Hindlimb muscle (tissue), 1 donor: ENCODE measurements at places on chromosomes 4 and X. TPM values are rescaled to one million over a fixed set of nuclear protein-coding genes. Genes with fewer than 3 reads are reported as not detected.
A peak's percentile ranks its signal among the peaks of the same experiment; 100 is the strongest.

DNA sequence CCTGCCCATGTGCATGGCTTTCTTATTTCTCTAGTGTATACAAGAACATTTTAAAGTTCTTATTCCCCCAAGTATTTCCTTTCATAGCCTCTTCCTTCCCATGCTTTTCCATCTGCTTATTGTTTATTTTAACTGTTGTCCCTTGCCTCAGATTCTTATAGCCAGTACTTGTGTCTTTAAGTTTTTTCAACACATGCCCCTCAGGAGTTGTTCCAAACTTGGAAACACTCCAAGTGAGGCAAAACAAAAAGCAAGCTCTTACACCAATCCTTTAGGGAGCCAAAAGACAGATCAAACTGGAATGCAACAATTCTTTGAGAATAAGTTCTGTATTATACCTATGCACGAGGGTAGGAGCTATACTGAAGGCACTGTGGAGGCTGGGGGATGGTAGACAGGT is 222.0 kb upstream of the STK26 start:
- DNase-seq: no peak

- DNase-seq: no peak
These were observed 5.1 kb downstream of the SETD7 start for GRCh38 chr4:139550724-139551429.

DNA sequence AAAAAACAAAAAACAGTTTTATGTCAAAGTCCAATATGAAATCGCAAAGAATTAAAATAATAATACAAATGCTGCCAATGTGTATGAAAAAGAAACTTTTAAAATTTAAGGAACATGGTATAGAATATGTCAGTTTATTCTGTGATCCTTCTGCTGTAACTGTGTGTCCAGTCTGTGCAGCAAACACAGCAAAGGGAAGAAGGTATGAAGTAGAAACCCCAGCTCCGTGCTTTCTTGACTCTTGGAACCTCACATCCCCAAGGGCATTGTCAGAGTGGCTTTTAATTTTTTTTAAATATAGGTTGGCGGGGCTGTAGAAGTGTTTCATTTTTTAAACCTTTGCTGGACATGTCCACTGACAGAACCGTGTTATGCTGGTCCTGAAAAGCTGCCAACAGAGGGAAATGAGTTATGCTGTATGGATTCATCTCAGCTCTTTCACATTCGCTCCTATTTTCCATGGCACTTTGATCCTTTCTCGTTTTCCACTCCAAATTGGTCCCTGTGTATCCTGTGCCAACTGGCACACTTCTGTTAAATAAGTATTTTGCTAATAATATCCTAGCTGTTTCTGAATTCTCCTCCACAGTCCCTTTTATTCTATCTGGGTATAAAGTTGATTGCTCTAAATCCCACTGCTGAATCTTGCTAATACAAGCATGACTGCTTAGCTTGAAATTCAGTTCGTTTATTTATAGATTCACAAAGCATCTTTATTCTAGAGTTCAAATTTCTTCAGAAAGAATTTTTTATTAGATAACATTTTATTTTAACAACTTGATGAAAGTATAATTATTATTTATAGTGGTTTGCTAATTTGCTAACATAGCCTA is 127.0 kb upstream of the DDIT4L start:
- peak; percentile 66 for DNase-seq

GRCh38 chr4:113026556-113026955 is 22.9 kb upstream of the ANK2 start:
- no peak for DNase-seq

DNA sequence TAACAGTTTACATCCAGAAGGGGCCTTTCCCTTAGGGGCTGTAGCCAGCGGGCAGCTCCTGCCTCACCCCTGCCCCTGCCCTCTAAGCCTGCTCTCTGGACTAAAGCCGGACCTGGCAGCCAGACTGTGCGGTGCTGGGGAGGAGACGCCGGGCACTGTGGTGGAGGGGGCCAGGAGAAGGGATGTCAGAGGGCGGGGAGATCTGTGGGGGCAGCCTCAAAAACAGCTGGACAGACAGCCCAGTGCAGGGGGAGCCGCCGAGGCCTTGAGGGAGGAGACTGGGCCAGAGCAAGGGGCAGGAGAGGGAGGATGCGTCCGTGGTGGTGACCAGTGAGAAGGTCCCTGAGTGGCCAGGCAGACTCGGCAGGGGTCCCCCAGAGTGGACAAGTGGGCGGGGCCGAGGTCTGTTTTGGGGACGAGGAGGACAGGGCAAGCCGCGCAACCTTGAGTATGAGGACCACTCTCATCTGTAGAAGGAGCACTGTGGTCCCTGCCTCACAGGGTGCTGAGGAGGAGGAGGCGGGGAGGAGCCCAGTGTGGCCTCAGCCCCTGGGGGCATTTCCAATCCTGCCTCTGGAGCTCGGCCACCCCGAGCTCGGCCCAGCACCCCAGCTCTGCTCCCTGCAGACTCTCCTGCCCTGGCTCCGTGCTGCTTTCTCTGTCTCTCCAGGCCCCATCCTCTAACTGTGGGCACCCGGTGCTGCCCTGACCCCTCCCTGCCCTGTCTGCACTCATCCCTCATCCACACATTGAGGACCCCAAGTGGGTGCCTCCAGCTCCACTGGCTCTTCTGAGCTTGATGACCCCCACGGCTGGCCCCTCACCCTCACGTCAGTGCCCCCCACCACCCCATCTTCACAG is 59.2 kb upstream of the NKX1-1 start:
- no peak for DNase-seq

GRCh38 chr4:62709618-62710252 is 1509.6 kb downstream of the ADGRL3 start:
- peak; percentile 45 for DNase-seq

GRCh38 chr4:184392316-184392715 is 82.0 kb downstream of the IRF2 start:
- no peak for DNase-seq

- no peak for DNase-seq
These were observed 25.2 kb upstream of the G3BP2 start for GRCh38 chr4:75698162-75698962.

GRCh38 chr4:107018344-107018735 is 17.8 kb downstream of the DKK2 start:
- no peak for DNase-seq

- peak; percentile 12 for DNase-seq
These were observed 1.2 kb downstream of the RAB33B start for GRCh38 chr4:139455126-139455538.

DNA sequence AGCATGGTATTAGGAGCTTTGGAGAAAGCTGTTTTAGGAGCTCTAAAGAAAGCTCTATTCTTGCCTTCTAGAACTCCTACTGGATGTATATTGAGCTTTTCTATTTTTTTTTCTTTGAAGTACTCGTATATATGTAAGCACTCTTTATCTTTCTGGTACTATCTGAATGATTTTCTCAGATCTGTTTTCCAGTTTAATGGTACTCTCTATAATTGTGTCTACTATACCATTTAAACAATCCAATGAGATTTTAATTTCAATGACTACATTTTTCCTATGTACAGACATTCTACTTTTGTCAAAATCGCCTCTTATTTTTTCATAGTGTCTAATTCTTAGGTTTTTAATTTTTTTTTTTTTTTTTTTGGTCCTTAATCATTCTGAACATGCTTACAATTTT is 328.1 kb downstream of the DCTD start:
- no peak for DNase-seq

DNA sequence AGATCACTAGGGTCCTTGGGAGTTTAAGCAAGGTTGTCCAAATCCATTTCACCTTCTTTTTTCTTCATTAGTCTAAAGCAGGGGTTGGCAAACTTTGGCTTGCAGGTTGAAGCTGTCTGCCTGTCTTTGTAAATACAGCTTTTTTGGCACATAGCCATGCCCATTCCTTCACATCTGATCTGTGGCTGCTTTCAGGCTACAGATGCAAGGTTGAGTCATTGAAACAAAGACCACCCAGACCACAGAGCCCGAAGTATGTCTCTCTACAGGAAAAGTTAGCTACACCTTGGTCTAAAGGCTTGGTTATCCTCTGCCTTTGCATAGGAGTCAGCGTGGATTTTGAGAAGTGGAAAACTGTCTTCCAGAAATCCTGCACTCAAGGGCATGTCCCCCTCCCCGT is 238.1 kb upstream of the STS start:
- DNase-seq: no peak

GRCh38 chr4:90852237-90852636 is 725.0 kb downstream of the CCSER1 start:
- DNase-seq: no peak

- no peak for DNase-seq
These were observed 329.1 kb downstream of the FBXW7 start for GRCh38 chr4:152206646-152207377.

- DNase-seq: no peak
These were observed 28.8 kb downstream of the ATXN3L start for GRCh38 chrX:13290891-13291614.

DNA sequence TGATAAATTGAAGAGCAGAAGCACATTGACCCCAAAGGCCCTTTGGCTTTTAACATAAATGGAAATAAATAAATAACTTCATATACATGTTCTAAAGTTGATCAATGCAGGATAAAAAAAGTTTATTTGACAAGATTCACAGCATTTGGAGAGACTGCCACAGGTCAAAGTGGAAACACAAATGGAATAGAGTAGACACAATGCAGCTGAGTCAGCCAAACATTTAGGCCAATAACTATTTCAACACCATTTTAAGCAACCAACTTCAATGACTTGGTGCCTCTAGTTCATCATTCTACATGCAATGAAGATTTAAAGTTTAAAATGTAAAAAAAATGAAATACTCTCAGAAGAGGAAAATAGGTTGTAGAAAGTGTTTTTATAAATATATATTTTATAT is 365.2 kb downstream of the FAT4 start:
- no peak for DNase-seq

The PWWP3B gene
- 26.3 TPM for polyA plus RNA-seq

The BEND2 gene
- not detected for polyA plus RNA-seq

The SRPK3 gene
- polyA plus RNA-seq: 318 TPM

The GLRA2 gene
- not detected for polyA plus RNA-seq

The KLHL13 gene
- 54.8 TPM for polyA plus RNA-seq
